ENCODE measurements at places on chromosomes 6 and 20. TPM values are rescaled to one million over a fixed set of nuclear protein-coding genes. Genes with fewer than 3 reads are reported as not detected.

GRCh38 chr6:75149240-75149639, 56.6 kb downstream of the COL12A1 start:
- no peak overlapping the region for H3K4me3 ChIP-seq
- no peak for DNase-seq
- H3K4me1 ChIP-seq = no peaks in the 10 kb centered on the region
- no peak overlapping the region for H3K27ac ChIP-seq
- no peaks in the 10 kb centered on the region for H3K27me3 ChIP-seq

Gene SLC4A11
- total RNA-seq = 9.4 TPM

- no peaks in the 10 kb centered on the region for H3K27me3 ChIP-seq
- no peak overlapping the region for H3K27ac ChIP-seq
- H3K36me3 ChIP-seq = no peaks in the 10 kb centered on the region
- no peaks in the 10 kb centered on the region for H3K4me1 ChIP-seq
Measured at GRCh38 chr6:127177030-127177922, 58.8 kb downstream of the RSPO3 start.

DNA sequence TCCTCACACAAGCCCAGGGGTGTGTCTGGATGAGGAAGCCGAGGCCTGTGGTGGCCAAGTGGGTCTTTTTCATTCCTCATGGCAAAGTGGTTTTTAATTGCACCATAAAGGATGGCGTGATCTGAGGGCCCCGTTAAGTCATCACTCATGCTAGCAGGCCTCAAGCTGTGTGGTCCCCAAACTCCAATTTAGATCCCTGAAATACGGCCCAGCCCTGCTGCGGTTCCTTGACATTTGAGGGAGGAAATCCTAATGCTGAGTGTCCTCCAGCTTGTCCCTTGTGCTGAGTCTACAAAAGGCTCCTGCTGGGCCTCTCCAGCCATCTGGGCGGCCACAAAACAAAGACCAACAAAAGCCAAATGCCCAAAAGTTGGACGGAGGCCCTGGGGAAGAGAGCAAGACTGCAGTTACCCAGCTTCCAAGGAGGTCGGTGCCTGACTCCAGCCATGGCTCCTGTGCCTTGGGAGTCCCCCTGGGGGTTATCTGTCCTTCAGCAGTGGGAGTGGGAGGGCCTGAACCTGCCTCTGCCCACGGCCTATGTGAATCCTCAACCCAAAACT, 162.3 kb upstream of the PDE10A start:
- no peak overlapping the region for H3K27ac ChIP-seq
- H3K36me3 ChIP-seq = no peaks in the 10 kb centered on the region
- H3K4me1 ChIP-seq = no peaks in the 10 kb centered on the region
- no peak for DNase-seq

Gene FERMT1
- 18.5 TPM for total RNA-seq

Gene RBBP8NL
- total RNA-seq = 6.2 TPM

Gene LST1
- not detected for total RNA-seq

Gene RIOK1
- total RNA-seq = 16.1 TPM

- no peaks in the 10 kb centered on the region for H3K4me1 ChIP-seq
- DNase-seq = no peak
- no peak overlapping the region for H3K4me3 ChIP-seq
- H3K27me3 ChIP-seq = peaks cover 23% of the 10 kb centered on the region
Measured at GRCh38 chr20:21027569-21027968, 78.6 kb downstream of the LINC00237 start.

Gene TSHZ2
- total RNA-seq = not detected

Gene LAMA2
- 0.80 TPM for total RNA-seq

GRCh38 chr20:22795871-22796270, 211.5 kb upstream of the FOXA2 start:
- H3K27ac ChIP-seq = peak overlapping the region; percentile 10
- peak; percentile 1 for DNase-seq
- peaks cover 32% of the 10 kb centered on the region for H3K4me1 ChIP-seq
- no peaks in the 10 kb centered on the region for H3K36me3 ChIP-seq
- H3K27me3 ChIP-seq = no peaks in the 10 kb centered on the region

DNA sequence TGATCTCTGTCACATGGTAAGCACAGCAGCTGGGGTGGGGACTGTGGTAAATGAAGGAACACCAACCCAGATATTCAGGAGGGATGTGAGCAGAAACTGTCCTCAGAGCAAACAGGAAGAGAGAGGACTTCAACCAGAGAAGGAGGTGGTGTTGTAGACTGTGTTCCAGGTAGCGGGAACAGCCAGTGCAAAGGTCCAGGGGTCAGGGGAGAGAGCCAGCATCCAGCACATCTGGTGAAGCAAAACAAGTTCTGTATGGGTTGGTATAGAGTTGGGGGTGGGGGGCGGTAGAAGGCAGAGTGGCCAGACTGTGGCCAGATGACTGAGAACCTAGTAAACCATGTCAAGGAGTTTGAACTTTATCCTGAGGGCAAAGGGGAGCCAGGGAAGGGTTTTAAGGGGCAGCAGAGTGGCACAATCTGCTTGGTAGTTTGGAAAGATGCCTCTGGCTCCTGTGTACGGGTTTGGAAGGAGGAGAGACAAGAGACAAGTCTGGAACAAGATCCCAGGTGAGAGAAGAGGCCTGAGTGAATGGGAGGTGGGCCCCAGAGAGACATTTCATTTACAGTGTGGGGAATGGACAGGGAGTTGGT, 27.8 kb upstream of the TTPAL start:
- no peaks in the 10 kb centered on the region for H3K36me3 ChIP-seq
- peaks cover 43% of the 10 kb centered on the region for H3K27me3 ChIP-seq
- H3K27ac ChIP-seq = no peak overlapping the region

DNA sequence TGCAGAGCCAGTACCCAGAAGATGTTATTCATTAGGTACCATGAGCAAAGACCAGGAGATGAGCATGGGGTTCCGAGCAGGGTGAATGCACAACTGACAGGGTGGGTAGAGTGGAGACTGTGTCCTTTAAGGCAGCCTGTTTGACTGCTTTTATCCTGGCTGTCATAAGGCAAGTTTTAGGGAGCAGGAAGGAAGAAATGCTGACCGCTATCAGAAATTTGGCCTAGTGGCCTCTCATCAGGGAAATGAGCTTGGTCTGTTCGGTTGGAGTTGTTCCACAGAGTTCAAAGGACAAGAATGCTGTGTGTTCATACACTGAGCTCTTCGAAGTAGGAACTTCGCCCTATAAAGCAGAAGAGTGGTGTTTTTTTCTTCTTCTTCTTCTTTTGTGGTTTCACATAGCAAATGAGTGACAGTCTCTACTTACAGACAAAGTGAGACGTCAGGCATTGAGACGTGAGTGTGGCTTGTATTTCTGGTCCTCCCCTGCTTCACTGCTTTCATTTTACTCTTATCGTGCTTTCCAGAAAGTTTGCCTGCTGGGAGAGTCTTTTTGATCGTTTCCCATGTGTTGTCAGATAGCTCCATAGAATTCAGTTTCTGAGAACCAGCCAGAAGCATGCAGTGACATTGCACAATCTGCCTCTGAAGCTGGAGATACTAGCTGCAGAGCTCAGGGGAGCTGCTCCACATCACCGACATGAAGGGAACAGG, at the start of gene CASS4:
TSS of gene CASS4 (plus strand) at position 502 of the 714 bp plus-strand sequence. CDS start at position 701, 199 bp downstream.
- no peak for DNase-seq
- no peak within 1 kb of the TSS for H3K4me3 ChIP-seq
- H3K27ac ChIP-seq = peak within 1 kb of the TSS; percentile 31
- no peaks in the 10 kb centered on the region for H3K27me3 ChIP-seq
- peaks cover 14% of the 10 kb centered on the region for H3K36me3 ChIP-seq

DNA sequence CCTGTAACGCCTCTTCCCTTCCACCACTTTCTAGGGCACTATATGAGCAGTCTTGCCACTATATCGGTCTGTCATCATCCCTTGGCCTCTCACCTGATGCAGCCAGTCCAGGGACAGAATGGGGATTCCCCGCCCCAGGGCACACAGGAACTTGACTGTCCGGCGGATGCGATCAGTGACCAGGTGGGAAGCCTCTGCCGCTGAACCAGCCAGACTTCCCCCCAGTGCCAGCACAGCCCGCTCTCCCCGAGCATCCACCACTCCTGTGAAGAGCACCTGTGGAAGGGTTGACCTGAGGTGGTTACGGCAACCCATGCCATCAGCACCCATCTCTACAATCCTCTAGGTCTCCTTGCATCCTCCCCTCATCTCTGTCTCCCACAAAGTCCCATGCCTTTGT, 12.2 kb upstream of the NRM start:
- no peak overlapping the region for H3K4me3 ChIP-seq
- no peak for DNase-seq
- no peaks in the 10 kb centered on the region for H3K27me3 ChIP-seq

Gene PSORS1C1
- total RNA-seq = 11.0 TPM
